ENCODE measurements at places on chromosomes 2 and 18. TPM values are rescaled to one million over a fixed set of nuclear protein-coding genes. Genes with fewer than 3 reads are reported as not detected.

DNA sequence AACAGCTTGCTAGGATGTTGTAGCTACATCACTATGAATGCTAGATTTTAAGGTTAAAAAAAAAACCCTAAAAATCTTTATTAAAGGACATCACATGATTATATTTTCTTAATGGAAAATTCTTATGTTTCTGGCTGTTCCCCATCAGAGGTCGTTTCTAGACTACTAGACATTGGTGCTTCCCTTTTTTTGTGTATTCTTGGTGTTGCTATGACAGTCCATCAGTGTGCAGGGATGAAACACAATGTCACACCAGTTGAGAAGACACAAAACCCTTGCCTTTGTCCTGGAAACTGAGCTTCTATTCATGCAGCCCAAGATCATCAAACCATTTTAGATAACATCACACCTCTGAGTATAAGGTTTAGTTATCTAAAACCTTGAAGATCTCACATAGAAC lies 19.9 kb upstream of the TMEM131 start:
- H3K36me3 ChIP-seq = no peaks in the 10 kb centered on the region
- no peak overlapping the region for H3K27ac ChIP-seq
- H3K27me3 ChIP-seq = no peaks in the 10 kb centered on the region
- no peaks in the 10 kb centered on the region for H3K4me1 ChIP-seq

GRCh38 chr2:122864728-122865127 lies 1109.3 kb downstream of the TSN start:
- H3K27me3 ChIP-seq = no peaks in the 10 kb centered on the region
- H3K4me3 ChIP-seq = no peak overlapping the region
- no peak overlapping the region for H3K27ac ChIP-seq
- no peaks in the 10 kb centered on the region for H3K36me3 ChIP-seq

TRIM54 gene
- 0.88 TPM for total RNA-seq

KRTCAP3 gene
- 8.8 TPM for total RNA-seq

Measured in uterus (tissue), 4 donors.